Activated T-helper 1 cell treated with anti-CD3 and anti-CD28 coated beads, Interleukin-2, amount 50 U/mL, for 16 hours (primary cell): ENCODE measurements at places on chromosomes 7 and 10.
A peak's percentile ranks its signal among the peaks of the same experiment; 100 is the strongest.

DNA sequence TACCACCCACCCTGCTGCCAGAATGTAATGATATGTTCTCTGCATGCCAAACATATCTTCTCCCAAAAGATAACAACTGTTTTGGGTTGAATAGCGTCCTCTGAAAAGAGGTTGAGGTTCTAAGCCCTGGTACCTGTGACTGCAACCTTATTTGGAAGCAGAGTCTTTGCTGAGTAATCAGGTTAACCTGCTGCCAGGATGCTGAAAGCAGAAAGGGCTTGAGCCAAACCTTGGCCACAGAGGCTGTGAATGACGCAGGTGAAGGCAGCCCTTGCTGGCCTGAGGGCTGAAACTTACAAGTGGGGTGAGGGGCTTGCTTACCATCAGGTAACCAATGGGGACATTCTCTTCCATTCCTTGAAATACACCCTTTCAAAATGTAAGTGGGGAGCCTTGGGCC lies 151.8 kb upstream of the RHEB start:
- no peak for DNase-seq

GRCh38 chr7:94510582-94511496 lies 1.2 kb downstream of the CASD1 start:
- DNase-seq = peak; percentile 9

- no peak for DNase-seq
These were observed 27.4 kb downstream of the ADAMTS14 start for GRCh38 chr10:70699659-70700174.

DNA sequence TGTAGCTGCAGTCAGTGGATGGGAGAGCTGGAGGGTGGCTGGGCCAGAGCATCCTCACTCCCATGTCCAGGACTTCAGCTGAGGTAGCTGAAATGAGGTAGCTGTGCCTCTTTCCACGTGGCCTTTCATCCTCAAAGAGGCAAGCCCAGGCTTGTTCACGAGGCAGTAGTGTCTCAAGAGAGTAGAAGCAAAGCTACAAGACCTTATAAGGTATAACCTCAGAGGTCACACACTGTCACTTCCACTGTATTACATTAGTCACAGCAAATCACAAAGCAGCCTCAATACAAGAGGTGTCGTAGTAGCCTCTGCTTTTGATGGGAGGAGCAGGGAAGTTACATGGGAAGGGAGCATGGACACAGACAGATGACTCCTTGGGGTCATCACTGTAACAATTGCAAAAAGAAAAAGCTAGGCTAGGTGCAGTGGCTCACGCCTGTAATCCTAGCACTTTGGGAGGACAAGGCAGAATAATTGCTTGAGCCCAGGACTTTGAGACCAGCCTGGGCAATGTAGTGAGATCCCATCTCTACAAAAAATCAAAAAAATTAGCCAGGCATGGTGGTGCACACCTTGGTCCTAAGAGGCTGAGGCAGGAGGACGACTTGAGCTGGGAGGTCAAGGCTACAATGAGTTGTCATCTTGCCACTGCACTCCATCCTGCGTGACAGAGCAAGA lies 97.5 kb downstream of the SKIDA1 start:
- DNase-seq = no peak

- no peak for DNase-seq
These were observed 402.9 kb downstream of the PHF14 start for GRCh38 chr7:11376529-11376928.

- no peak for DNase-seq
These were observed 80.8 kb downstream of the INPP5A start for GRCh38 chr10:132618158-132618919.

DNA sequence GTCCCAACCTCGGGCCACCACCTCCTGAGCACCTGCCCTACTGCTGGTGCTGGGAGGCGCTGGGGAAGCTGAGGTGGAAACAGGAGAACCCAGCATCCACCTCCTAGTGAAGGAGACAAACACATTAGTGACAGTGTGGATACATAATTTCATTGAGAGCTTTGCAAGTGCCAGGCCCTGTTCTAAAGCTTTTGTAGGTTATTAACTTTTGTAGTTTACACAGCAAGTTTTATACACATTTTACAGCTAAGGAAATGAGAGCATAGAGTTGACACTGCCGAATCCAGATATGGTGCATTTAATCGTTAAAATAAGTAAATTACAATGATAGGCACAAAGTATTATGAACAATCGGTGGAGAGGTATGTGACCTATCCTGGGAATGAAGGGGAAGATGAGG lies 466.1 kb upstream of the C7orf33 start:
- no peak for DNase-seq

GRCh38 chr10:116444527-116445142 lies 17.0 kb downstream of the PNLIPRP3 start:
- DNase-seq = no peak

DNA sequence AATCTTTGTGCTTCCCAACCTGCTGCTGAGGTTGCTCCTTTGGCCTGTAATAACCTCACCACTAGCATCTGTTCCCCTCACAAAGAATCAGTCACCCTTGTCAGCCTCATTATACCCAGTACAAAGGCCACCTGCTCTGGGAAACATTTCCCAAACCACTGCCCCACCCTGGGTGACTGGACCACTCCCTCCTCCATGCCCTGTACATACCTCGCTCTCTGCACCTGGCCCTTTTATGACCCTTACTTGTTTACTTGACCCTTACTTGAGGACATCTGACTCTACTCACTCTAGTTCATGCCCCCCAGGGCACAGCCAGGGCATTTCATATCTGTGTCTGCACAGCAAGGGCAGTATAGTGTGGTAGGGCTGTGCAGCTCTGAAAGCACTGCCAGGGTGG lies 21.4 kb upstream of the AOC1 start:
- no peak for DNase-seq
